ENCODE measurements at places on chromosomes 3 and 15.

DNA sequence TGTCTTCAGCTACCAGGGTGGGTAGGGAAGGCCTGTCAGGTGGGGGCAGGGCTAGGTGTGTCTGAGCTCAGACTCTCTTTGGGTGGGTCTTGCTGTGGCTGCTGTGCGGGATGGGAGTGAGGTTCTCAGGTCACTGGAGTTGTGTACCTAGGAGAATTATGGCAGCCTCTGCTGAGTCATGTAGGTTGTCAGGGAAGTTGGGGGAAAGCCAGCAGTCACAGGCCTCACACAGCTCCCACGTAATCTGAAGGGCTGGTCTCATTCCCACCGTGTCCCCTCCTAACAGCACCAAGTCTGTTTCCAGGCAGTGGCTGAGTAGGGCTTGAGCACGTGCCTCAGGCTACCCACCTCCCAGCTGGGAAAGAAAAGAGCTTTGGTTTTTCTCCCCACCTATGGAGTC lies 67.0 kb downstream of the CHCHD4 start:
- no peak for DNase-seq

GRCh38 chr3:128309026-128309425 lies 155.7 kb downstream of the EEFSEC start:
- DNase-seq: no peak

DNA sequence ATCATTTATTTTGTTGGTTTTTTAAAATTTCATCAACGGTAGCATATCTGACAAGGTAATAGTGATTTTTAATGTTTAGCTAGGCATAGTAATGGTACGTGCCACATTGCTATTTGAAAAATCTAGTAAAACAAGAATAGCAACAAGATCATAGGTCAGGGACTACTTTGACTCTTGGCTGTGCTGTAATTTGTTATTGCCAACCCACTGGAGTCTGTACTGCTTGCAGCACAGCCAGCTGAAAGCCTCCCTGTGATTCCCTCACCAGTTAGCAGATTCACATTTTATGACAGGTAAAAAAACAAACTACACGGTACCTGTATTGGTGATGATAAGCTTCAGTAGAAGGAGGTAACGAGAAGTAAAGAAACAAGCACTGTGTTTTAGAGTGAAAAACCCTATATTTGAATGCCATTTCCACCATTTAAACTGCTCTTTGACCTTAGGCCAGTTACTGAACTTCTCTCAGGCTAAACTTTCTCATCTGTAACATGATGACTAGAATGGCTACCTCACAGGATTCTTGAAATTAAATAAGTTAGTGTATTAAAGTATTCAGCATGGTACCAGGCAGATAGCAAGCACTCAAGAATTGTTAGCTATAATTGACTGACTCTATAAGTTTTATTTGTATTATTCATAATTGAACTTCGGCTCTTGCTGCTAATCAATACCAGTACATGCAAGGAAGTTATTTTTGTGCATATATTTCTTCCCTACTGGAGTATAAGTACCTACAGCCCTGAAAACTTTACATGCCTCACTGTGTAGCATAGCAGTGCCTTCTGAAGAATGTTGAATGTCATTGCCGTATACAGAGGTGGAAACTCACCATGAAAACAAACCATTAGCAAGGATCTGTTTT lies 16.1 kb downstream of the FILIP1L start:
- DNase-seq: no peak

- no peak for DNase-seq
These were observed 39.5 kb downstream of the KBTBD8 start for GRCh38 chr3:67037615-67038014.

- DNase-seq: no peak
These were observed 730.2 kb upstream of the DPPA4 start for GRCh38 chr3:110067527-110067926.

DNA sequence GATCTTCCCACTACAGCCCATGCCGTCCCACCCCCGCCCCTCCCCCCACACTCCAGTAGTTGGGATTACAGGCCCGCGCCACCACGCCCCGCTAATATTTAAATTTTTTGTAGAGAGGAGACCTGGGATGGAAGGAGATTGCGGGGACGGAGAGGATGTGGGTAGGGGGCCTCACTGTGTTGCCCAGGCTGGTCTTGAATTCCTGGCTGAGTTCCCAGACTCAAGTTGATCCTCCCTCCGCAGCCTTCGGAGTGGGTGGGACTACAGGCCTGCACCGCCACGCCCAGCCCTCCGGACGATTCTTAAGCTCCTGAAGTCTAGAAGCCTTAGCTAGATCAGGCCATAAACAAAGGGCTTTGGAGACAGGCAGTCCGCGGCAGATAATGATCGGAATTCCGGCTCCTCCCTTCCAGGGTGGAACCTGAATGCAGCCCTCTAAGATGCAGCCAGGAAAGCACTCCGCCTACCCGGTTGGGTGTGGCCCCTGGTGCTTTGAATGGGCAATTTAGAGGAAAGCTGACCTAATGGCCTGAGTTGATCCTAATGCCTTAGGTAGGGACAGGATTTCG lies at the start of gene DPPA2:
Gene DPPA2, minus strand, starts transcription at position 356 of the 569 bp plus-strand sequence. CDS start 1,975 bp downstream, outside the sequence.
- DNase-seq: no peak

DNA sequence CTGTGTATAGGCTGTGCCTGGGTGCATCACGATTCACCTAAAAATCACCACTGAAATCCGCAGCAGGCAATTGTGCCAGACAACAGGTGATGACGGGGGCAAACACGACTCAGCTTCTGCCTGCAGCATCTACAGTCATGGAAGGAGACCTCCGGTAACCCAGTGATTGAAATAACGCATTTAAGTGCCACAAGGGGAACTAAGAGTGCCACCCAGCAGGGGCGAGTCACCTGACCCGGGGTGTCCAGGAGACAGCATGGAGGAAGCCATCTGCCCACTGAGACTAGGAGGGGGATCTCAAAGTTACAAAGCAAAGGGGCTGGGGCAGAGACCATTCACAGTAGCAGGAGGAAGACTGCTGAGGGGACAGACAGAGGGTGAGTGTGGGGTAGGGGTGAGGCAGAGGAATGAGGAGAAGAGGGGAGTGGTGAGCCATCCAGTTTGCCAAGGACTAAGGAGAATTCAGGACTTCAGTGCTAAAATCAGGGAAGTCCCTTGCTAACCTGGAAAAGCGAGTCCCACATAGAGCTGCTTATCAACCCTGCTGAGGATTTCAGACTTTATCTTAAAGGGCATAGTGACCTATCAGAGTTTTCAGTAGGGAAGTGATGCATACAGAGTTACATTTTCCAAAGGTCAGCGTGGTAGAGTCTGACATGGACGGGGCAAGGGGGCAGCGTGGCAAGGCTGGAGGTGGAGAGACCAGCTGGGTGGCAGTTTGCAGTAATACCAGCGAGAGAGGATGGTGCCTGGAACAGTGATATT lies 256.7 kb upstream of the HES1 start:
- DNase-seq: no peak

- DNase-seq: no peak
These were observed 38.5 kb downstream of the C3orf62 start for GRCh38 chr3:49238274-49239127.

GRCh38 chr3:134823679-134824078 lies 28.6 kb downstream of the EPHB1 start:
- no peak for DNase-seq

DNA sequence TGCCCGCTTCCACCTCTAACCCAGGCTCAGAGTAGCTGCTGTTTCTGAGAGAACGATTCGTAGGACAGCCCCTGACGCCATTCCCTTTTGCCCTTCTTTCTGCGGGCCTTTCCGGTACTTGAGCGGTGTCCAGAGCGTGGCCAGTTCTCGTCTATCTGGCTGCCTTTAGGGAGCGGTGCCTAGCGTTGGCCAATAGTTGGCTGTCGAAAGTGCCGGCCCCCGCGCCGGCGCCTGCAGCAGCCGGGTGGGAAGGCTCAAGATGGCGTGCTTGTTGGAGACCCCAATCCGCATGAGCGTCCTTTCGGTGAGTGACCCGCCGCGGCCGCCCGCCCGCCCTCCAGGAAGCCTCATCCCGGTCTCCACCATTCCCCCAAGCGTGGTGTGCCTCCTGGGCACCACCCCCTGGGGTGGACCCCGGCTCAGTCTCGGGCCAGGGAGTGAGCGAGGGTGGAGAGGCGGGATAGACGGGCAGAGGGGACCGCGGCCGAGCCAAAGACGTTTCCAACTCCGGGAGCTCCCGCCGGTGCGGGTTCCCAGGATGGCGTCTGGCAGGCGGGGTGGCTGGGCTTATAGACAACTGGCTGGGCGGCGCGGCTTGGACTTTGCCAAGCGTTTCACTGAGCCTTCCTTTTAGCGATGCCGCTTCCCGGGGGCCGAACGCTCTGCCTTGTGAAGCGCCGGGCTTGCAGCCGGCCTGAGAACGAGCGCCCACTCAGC lies at the start of gene ARMC8:
Gene ARMC8, plus strand, starts transcription at position 6 of the 717 bp plus-strand sequence. Its CDS starts 254 bp downstream, at position 260.
- peak; percentile 45 for DNase-seq

DNA sequence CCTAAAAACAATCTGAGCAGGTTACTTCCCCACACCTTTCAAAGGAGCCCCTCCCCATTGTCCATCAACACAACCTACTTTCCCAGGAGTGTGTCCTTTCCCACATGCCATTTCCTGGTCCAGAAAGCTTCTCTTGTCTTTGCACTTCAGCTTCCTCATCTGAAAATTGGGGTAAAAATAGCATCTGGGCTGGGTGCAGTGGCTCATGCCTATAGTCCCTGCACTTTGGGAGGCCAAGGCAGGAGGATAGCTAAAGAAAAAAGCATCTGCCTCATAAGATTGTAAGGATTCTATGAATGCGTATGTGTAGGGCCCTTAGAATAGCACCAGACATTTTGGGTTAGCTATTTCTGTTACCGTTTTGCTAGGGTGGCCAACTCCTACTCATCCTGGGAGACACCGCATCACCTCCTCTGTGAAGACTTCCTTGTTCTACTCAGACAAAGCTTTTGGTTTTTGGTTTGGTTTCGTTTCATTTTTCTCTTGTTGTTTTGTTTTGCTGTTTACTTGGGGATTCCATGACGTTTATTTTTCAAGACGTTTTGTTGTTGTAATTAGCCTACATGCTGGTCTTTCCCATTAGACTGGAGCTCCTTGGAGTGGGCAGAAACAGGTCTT lies 224.4 kb upstream of the TLE3 start:
- no peak for DNase-seq

DNA sequence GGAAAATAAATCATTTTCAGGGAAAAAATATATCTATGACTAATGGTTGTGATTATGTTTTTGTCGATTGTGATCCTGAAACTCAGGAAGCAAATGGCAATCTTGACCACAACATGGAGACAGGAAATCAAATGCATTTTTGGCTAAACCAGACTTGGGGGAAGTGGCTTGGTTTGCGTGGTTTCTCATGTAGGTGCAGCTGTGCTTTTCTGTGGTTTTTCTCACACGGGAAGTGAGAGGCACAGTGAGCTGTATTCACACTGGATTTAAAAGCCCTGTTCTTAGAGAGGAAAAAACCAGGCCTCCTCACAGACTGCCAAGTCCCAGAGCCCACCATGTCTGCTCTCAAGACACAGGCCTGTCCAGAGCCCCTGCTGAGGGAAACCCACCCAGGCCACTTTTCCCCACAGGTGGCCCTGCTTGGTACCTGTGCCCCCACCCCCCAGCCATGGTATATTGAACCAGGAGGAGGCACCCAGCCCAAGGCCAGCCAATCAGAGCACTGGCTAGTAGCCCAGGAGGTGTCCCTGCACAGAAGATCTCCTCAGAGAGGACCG lies 46.1 kb downstream of the BTD start:
- DNase-seq: peak; percentile 57

GRCh38 chr3:149443545-149443912 lies 31.0 kb upstream of the TM4SF4 start:
- DNase-seq: no peak

GRCh38 chr15:95664450-95664849 lies 666.0 kb upstream of the NR2F2 start:
- DNase-seq: no peak

- DNase-seq: no peak
These were observed 170.4 kb downstream of the KLHL25 start for GRCh38 chr15:85624291-85624801.

DNA sequence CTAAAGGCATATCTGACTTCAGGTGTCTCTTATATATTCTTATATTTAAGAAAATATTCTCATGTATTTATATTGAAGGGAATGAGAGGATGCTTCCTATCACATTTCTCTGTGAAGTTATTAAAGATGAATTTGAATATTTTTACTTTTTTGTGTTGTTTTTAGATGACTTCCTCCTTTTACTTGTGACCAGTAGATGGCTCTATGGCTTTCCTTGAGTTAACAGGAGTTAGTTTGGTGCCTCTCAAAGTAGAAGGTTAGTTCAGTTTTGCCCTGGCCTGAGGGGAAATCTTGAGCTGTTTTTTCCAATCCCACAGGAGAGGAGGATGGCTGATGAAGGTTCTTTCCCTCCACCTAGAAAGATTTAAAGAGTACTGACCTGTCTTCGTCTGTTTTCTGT lies 80.7 kb downstream of the SQOR start:
- no peak for DNase-seq

DNA sequence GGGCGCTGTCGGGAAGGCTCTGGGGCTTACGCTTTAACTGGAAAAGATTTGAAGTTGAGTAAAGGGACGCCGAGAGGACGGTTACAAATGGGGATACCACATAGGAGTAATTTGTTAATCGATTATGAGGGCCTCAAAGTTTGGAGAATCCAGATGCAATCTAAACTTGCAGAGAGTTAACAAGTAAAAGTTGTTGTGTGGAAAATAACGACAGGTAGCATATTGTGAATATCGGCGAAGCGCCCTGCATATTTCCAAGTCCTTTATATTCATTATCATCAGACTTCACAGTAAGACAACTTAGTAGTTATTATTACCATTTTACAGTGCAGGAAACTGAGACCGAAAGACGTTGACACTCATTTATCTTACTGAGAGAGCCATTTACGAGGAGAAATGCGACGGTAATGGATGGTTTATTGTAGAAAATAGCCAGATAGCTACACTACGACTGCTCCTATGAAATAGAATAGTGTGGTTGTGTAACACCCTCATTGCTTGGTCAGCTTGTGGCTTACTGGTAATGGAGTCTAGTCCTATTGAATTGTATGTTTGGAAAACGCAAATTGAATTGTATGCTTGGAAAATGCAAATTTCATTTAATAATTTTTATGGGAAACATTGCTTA lies 700 bp downstream of the MKRN2 start:
- DNase-seq: no peak

DNA sequence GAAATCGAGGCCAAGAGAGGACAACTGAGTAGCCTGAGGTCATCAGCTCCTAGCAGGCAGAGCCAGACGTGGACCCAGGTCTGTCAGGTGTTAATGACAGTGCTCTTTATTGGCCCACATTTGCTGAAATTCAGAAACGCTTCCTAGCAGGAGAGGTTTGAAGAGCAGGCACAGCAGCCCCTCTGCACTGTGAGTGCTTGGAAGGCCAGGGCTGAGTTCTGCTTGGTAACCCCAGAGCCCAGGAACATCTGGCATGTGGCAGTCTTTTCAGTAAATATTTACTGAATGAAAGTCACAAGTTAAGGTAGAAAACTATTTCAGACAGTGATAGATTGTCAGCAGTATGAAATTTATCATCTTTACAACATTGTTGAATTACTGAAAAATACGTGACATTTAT lies 102.4 kb downstream of the PLCL2 start:
- no peak for DNase-seq
